Gastrocnemius medialis (tissue), 4 donors: ENCODE measurements at places on chromosomes 5 and 9.

DNA sequence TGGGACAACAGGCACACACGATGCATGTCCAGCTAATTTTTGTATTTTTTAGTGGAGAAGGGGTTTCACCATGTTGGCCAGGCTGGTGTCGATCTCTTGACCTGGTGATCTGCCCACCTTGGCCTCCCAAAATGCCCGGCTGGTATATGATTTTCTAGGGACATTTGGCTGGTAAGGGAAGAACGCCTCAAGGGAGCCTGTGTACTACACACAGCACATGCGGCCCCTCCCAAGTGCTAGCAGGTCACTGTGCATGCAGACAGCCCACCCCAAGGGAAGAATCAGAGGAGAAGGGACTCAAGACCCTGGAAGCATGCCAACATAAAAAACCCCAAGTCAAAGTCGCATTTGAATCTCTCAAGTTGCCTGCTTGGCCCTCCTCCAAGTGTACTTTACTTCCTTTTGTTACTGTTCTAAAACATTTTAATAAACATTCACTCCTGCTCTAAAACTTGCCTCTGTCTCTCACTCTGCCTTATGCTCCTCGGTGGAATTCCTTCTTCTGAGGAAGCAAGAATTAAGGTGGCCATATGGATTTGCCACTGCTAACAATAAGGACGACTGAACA lies 24.3 kb upstream of the OTULINL start:
- no peak for DNase-seq

DNA sequence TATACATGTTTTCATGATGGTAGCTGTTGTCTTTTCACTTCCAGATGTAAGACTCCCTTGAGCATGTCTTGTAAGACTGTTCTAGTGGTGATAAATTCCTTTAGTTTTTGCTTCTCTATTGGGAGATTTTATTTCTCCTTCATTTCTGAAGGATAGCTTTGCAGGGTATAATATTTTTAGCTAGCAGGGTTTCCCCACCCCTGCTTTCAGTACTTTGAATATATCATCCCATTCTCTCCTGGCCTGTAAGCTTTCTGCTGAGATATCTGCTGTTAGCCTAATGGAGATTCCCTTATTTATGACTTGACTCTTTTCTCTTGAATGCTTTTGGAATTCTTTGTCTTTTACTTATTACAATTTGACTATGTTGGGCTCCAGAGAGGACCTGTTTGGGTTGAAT lies 211.0 kb downstream of the GDNF start:
- no peak for DNase-seq

DNA sequence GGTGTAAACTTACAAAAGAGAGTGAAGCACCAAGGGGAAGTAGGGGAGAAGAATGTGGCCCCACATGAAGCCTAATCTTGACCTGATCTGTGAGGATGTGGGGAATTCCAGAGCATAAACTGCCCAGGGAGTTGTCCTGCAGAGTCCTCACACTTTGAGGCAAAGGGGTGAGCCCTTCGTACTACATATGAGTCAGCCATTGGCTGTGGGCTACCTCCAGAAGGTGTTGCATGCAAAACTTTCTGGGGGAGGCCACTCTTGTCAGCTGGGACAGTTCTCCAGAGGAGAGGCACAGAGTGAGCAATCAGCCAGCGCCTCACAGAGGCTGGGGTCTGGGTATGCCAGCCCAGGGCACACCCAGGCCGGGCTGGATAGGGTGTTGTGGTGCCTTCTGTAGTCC lies 98.1 kb upstream of the NMUR2 start:
- no peak for DNase-seq

DNA sequence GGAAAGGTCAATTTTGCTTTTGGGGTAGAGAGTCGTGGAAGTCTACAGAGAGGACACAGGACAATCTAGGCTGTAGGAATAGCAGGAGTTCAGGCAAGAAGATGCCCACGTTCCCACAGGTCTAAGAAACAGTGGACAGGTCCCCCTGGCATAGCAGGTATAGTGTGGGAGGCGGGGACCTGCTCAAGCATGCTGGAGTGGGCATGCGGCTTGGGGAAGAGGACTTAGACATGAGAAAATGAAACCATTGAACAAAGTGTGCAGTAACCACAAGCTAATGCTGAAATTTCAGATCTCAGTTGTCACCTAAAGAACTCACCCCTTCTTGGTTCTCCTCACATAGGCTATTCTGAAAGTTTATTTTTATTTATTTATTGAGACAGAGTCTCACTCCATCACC lies 142.8 kb upstream of the EFNA5 start:
- no peak for DNase-seq

GRCh38 chr9:76374783-76375559 lies 19.3 kb downstream of the RFK start:
- peak; percentile 21 for DNase-seq

DNA sequence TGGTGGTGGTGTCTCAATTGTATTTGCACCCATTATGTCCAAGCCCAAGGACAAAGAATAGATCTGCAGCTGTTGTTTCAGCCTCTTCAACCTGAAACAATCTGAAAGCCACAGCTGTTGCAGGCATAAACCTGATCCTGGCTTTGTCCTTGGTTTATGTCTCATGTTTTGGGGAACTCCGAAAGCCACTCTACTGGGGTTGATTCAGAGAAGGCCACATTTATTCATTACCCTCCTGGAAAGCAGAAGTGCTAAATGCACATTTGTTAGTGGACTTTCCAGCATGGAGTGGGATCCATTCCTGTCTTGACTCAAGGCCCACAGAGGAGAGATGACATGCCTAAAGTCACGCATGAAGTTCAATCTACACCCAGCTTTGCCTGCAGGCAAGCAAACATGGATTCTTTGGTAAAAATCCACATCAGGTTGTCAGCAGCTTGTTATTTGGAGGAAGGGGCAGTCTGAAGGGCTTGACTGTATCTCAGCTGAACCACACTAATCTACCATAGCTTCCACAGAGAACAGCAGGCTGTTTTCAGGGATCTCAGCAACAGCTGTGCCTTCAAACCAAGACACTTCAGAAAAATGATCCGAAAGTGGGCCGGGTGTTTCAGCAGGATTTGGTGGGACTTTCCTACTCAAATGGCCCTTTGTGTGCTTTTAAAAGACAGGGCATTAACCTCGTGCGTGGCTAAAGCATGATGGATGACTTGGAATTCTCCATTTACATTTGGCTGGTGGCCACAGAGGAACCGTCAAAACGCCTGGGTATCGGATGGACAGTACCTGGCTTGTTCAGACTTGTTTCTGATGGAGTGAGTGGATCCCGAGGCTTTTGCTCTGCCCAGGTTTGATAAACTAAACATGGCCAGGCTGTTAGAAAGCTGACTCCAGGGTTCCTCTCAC lies 36.2 kb upstream of the ADAM19 start:
- DNase-seq = no peak

GRCh38 chr9:137373611-137373980 lies 49.4 kb downstream of the EXD3 start:
- DNase-seq = no peak

DNA sequence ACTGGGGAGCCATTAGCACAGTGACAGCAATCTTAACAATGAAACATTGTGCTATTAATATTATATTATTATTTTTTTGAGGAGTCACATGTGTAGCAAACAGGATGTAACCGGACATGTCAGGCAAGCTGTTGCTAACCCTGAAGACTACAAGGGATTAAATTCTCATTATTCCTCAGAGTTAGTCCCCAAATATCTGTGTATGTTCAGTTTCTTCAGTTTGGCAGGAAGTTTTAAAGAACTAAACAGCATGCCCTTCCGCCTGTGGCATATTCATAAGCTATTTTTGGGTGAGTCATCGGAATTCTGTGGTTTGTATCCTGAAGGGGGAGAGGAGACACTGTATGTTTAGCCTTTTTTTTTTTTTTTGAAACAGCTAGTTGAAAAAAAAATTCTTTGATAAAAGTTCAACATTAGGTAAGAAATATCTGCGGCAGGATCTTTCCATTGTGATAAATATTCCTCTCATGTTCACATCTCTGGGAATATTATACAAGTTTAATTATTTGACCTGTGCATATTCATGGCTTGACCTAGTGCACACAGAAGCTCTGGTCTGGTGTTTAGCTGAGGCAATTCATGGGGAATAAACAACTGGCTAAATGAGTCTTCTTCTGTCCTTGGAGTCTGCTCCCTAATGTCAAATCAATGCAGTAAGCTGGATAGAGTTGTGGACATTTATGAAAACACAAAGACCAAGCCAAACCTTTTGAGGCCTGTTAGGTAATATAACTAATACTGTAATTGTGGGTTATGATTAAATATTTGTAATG lies 202.7 kb upstream of the CDKN2B start:
- no peak for DNase-seq

DNA sequence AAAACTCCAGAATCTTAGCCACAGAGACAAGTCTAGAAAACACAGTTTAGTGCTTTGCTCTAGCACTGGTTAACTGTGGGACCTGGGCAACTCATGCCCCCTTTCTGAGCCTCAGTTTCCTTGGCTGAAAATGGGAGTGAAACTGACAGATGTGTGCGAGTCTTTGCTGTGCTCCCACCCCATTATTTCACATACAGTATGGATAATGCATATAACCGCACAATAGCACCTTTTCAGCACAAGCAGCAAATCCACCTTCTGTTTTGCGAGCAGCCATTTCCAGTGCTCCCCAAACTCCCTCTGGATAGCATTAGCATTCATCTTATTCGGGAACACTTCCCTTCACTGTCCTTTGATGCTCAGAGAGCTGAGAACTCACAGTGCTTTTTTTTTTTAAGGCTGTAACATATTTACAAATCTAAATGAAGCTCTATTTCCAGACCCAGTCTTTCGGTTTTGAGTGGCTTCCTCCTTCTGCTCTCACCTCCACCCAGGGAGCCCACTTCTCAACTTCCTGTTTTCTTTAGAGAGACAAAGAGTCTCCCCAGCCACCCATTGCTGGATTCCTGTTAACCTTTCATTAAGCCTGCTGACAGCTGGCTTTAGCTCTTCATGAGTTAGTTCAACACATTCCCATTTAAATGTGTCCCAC lies 49.2 kb downstream of the TIMD4 start:
- DNase-seq = no peak
